ENCODE measurements at places on chromosomes 13 and 19.
A peak's percentile ranks its signal among the peaks of the same experiment; 100 is the strongest.

DNA sequence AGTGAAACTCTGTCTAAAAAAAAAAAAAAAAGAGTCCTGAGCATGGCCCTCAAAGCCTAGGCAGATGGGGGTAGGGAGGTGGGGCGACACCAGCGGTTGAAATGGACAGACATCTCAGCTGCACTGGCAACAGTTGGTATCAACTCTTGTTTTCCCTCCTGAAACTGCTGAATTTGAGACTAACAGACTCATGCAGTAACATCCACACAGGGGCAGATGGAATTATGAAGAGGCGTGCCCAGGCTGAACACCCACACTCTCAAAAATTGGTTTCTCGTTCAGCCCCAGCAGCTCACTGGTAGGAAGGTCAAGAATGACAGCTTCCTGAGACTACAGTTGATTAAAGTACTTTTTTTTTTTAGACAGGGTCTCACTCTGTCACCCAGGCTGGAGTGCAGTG, 24.1 kb downstream of the PBX4 start:
- no peak for DNase-seq

DNA sequence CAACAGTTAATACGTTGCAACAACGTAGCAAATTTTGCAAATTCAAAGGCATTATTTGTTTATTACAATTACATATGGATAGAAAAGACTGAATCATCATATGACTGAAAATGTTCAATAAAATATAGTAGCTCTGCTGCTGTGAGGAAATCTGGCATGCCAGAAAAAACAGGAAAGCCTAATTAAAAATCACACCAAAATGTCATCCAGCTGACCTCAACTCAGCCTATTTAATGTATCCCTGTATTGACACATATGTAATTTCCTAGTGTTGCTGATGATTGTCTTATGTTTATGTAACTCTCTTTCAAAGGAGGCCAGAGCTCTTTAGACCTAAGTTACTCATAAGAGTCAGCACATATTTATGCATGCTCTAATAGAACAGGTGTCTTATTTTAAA, 495.0 kb downstream of the PCDH17 start:
- no peak for DNase-seq

GRCh38 chr19:1103132-1103707, 574 bp upstream of the GPX4 start:
- DNase-seq: no peak

DNA sequence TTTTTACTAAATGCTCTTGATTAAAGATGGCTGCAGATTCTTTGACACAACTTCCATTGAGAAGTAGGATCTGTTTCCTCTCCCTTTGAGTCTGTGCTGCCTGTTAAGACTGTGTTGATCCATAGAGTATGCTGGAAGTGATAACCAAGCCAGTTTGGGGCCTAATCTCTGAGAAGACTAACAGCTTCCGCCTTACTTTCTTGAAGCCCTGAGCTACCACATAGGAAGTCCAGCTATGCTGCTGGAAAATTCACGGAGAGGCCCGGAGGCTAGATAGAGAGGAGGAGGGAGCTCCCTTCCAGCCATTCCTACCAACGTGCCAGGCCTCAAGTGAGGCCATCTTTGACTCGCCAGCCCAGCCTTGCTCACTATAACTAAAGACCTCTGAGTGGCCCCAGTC, 12.5 kb downstream of the RAP2A start:
- no peak for DNase-seq

DNA sequence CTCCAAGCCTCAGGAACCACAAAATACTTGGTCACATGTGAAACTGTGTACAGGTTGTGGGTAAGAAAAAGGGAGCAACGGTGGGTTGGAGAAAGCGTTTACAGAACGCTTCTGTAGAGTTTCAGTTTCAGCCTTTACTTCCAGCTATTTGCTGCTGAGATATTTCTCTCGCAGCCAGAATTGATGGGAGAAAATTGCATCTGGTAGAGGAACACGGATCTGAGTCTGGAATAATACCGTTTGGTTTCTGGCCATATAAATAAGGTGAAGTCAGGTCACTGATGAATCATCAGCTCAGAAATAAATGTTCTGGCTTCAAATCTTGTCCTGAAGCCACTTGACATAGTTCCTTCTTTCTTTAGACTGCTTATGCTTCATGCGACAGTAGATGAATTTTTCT, 20.3 kb upstream of the RFC3 start:
- no peak for DNase-seq

- DNase-seq: peak; percentile 45
These were observed at the start of gene LRRC63 for GRCh38 chr13:46211483-46212351. LRRC63 (plus strand) TSS chr13:46211928; CDS start chr13:46213035, 1,107 bp downstream.

- no peak for DNase-seq
These were observed 273.1 kb upstream of the SLITRK5 start for GRCh38 chr13:87398047-87398446.

GRCh38 chr13:64640002-64640401, 2590.1 kb downstream of the PCDH9 start:
- DNase-seq: no peak

DNA sequence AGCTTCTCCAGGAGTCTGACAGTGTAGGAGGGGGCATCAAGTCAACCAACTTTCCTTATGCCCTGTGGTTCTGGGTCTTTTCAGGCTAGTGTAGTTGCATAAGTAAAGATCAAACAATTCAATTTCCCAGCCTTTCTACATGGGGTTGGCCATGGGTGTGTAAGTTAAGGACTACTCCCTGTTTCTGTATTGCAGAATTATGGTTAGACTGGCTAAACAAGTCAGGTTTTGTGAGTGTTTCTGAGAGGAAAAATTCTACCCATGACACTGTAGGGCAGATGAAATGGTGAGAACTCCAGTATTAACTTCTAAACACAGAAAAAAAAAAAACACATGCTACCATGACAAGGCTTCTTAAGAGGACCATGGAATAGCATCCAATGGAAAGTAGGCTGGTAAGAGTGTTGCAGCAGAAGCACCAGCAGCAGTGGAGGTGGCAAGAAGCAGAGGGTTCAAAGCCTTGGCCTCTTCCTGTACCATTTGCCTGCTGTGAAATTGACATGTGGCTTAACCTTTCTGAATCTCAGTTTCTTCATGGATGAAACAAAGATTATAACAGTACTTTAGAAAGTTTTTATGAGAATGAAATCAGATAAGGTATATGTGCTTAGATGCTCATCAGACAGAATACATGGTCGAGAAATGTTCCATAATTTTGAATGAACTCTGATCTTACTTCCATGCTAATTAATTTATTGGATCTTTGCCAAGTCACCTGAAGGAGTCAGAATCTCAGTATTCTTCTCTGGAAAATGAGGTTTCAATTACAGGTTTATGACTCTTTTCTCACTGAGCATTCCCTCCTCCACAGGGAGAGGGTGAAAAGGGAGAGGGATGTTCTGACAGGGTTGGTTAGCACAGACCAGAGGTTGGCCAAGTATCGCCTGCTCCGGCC, 11.4 kb upstream of the SCEL start:
- no peak for DNase-seq

- no peak for DNase-seq
These were observed 50.6 kb upstream of the UQCRFS1 start for GRCh38 chr19:29263305-29264135.

GRCh38 chr13:40666933-40667621, 636 bp upstream of the FOXO1 start:
- DNase-seq: no peak

DNA sequence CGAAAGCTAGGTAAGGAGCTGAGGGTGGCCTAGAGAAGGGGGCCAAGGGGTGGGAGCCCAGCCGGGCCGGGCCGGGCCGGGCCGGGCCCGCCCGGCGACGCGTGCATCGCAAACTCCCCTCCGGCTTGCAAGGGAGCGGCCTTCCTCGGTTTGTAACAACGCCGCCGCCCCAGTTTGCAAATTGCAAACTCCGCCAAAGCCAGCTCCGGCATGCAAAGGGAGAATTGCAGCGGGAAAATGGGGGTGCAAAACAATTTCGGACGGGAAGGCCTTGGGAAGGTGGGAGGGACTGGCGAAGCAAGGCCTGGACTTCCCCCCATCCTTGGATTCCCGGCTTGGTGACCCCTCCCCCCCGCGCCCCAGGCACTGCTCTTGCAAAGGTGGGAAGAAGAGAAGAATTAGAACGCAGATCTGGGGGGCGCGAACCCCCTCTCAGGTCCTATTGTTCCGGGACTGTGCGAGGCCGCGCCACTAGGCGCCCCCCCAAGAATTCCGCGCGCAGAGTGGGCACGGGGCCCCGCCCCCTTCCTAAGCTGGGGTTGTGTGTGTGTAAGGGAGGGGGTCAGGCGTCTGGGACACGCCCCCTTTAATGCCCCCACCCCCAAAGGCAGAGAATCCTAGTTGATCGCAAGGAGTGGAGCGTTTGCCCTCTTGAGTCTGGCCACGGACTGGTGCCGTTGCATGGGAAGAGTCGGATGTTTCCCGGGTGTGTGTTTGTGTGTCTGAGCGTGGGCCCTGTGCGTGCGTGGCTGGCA, 926 bp downstream of the PRR12 start:
- DNase-seq: no peak

- DNase-seq: no peak
These were observed 36.7 kb upstream of the WDFY2 start for GRCh38 chr13:51547425-51548176.

DNA sequence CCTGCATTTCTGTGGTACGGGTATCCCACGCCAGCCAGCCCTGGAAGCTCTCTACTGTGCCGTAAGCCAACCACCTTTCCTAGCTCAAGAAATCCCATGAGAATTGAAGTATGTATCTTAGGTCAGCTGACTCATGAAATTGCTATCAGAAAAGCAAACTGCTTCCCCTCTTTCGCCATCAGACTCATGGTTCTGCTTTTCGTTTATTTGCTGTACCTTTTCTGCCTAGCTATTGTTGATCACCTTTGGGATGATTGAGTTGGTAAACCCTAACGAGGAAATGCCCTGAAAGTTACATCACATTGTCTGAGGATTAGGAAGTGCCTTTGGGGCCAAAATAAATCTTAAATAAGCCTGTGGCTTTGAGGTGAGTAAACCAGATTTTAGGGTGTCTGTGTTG, at the start of gene ADGRE3:
TSS of gene ADGRE3 (minus strand) at position 81 of the 400 bp plus-strand sequence. CDS start at position 7, 74 bp downstream.
- DNase-seq: no peak

- no peak for DNase-seq
These were observed 138.4 kb upstream of the RNF113B start for GRCh38 chr13:98315466-98315865.

DNA sequence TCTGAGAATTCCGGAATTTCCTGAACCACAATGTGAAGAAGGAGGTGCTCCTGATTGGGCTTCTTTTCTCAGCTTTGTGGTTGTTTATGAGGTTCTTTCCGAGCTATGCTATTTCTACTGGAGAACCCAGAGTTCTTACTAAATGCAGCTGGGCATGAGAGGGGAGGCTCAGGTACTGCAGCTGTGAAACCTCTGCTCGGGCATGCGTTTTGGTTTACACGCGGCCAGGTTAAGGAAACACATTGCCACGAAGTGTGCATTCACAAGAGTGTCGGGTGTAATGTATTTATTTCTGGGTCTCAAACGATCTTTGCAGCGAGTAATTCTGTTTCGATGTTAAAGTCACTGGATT, 661 bp upstream of the MIR17HG start:
- DNase-seq: no peak

GRCh38 chr13:99677116-99677951, 176.1 kb downstream of the TM9SF2 start:
- DNase-seq: no peak

DNA sequence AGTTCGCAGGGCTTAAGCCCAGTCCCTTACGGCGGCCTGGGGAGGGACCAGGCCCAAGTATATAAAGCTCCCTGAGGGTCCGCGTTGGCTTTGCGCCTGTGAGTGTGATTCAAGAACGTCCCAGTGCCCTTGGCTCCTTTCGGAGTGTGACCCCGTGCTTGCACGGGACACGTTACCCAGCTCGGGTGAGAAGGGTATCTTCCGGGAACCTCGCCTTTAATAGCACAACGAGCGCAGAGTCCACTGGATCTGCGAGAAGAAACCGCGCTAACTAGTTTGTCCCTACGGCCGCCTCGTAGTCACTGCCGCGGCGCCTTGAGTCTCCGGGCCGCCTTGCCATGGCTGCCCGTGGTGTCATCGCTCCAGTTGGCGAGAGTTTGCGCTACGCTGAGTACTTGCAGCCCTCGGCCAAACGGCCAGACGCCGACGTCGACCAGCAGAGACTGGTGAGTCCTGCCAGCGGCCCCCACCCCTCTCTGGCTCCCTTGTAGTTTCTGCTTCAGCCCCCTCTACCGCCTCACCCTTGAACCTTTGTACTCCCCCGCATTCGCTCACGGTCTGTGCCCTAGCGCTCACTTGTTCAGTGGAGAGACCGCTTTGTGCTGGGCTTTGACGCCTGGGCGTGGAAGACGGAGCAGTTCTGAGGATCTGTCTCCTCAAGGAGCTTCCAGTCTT, at the start of gene DNAJC15:
TSS of gene DNAJC15 (plus strand) at position 298 of the 675 bp plus-strand sequence. CDS start at position 339, 41 bp downstream.
- peak; percentile 71 for DNase-seq

DNA sequence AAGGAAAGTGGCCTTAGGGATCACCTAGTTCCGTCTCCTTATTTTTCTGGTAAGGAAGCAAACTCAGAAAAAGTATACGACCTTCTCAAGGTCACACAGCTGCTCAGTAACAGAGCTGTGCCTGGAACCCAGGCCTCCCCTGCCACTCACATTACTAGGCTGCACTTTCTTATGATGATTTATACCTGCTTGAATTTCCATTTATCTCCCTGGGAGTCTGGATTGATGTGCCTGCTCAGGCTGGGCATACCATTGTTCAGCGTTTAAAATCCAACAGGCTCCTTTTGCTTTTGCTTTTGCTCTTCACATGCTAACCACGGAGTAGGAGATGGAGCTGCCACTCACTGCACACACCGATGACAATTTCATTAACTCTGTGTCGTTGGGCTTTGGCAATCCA, 241.0 kb downstream of the OLFM4 start:
- DNase-seq: no peak

DNA sequence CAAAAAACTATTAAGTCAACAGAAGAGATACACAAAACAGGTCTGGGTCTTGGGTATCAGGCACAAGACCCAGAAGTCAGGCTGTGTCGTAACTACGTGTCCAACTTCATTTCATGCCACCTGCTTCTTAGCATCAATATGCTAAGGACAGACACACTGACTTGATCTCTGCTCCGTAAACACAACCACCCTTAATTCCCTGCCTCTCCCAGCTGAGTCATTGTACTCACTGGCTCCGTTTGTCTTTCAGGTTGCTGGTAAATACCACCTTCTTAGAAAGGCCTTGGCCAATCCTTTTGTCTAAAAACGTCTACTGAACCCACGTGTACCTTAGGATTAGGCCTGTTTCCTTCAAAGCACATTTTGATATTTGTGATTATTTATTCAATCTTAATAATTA, 726.2 kb downstream of the PCDH9 start:
- DNase-seq: no peak

DNA sequence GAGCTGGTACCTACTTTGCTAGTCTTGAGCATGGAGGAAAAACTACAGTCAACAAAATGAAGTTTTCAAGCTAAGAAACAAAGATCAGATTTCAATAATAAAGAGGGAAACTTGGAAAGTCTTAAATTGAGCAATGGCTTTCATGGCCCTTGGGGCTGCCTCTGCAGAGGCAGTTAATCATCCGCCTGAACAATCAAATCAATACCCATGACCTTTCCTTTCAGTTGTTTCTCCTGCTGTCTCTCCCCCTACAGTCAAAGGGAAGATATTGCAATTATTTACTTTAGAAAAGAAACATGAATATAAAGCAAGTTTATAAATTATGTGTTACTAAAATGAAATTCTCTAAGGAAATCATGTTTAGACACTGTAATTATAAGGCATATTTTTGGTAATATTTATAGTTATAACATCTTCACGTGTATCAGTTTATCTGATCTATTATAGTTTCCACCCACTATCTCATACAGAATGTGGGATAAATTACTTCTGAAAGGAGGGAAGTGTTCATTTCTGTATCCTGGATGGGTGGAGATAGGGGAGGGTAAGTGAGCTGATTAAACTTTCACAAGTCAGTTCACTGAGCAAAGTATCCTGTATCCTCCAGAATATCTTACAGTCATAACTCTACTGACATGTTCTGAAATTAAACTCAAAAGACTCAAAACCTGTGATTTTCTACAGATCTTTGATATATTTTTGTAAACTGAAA, 72.4 kb upstream of the TSC22D1 start:
- DNase-seq: no peak
